ENCODE measurements at places on chromosomes 11 and 22.
A peak's percentile ranks its signal among the peaks of the same experiment; 100 is the strongest.

- peak; percentile 78 for DNase-seq
These were observed 59.5 kb downstream of the FAM168A start for GRCh38 chr11:73538381-73538872.

GRCh38 chr22:45905924-45906865, 70.8 kb downstream of the WNT7B start:
- DNase-seq, result no peak

DNA sequence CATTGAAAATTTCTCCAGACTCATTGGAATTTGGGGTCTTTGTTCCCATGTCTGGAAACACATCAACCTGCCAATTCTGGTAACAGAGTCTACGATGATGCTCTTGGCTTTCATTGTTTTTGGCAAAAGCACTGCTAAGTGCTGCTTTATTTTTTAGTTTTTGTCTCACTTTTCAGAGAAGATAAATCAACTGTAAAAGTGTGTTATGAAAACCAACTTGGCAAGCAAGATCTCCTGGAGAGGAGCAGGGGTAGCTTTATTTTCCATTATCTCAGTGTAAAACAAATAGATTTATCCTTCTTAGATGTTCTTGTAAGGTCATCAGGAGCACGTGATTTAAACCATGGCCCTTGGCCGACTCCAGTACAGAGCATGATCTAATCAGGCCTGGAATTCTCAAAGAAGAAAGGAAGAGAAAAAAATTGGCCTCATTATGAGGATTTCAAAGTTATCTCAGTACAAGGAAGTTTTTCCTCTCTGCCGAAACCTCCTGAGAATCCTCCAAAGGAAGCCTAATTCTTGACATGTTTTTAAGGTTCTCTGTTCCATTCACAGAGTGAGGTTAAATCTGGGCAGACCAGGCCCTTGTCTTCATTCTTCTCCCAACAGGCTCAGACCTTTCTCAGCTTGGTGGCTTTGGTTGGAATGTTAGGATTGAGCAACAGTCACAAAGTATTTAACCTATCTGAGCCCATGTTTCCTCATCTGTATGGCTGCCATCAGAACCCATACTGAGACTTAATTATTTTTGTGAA, 16.4 kb upstream of the PAMR1 start:
- DNase-seq, result no peak

DNA sequence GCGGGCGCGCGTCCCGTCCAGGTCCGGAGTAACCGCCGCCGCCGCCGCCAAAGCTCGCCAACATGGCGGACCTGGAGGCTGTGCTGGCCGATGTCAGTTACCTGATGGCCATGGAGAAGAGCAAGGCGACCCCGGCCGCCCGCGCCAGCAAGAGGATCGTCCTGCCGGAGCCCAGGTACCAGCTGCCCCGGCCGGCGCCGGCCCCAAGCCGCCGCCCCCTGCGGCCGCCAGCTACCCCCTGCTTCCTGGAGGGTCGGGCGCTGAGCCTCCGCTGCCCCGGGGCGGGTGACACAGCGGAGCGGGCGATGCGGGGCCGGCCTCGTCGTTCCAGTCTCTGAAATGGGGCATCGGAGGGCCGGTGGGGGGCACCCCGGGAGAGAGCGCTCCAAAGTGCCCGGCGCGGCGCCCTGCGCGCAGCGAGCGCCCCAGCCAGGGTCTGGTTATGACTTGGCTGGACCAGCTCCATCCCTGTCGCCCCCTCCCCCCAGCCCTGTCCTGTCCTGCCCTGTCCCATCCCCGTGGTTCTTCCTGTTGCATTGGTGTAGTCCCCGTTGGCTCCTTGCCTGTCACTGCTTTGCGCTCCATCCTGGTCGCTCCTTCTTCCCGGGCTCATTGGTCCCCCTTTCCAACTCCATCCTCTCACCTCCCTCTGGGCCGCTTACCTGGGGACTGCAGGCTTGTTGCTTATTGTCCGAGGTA, 653 bp downstream of the GRK3 start:
- peak; percentile 79 for DNase-seq

DNA sequence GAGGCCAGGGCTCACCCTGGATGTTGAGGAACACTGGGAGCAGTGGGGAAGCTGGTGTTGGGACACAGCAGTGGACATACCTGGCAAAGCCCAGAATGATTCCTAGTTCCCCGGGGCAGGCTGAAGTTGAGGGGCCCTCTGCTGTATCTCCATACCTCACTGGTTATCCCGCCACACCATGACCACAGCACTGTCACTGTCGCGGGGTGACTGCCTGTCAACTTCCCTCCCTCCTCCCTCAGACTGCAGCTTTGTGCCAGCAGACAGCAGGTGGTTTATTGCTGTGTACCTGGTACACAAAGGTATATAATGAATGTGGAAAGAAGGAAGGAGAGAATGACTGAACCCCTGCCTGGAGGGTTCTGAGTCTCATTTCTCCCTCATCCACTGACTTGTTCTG, 318.7 kb downstream of the TMEM135 start:
- no peak for DNase-seq

DNA sequence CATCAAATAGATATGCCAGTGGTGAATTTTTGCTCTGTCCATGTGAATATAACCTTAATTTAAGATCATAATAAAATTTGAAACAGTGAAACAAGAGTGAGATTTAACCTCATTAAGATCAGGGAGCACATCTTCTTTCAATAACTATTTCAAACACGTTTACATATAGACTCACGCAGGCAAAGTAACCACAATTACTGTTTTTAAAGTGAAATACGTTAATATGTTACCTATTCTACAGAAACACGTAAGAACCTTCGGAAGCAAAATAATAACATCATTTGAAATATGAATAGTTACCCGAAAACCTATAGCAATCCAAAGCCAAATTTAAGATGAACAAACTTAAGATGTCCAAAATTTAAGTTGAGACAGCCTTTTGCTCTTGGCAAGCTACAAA, 136.2 kb upstream of the ZC3H12C start:
- no peak for DNase-seq

- DNase-seq, result no peak
These were observed 161.4 kb downstream of the METTL15 start for GRCh38 chr11:28269586-28269985.

GRCh38 chr22:40519284-40519947, 117.1 kb downstream of the MRTFA start:
- peak; percentile 70 for DNase-seq

GRCh38 chr22:22376352-22376706, 131.7 kb downstream of the VPREB1 start:
- DNase-seq, result no peak

- DNase-seq, result no peak
These were observed 10.5 kb upstream of the USP28 start for GRCh38 chr11:113885897-113886296.

- no peak for DNase-seq
These were observed 191.8 kb upstream of the E2F8 start for GRCh38 chr11:19432370-19433061.

- DNase-seq, result no peak
These were observed 37.3 kb upstream of the CXCR5 start for GRCh38 chr11:118846181-118846935.

DNA sequence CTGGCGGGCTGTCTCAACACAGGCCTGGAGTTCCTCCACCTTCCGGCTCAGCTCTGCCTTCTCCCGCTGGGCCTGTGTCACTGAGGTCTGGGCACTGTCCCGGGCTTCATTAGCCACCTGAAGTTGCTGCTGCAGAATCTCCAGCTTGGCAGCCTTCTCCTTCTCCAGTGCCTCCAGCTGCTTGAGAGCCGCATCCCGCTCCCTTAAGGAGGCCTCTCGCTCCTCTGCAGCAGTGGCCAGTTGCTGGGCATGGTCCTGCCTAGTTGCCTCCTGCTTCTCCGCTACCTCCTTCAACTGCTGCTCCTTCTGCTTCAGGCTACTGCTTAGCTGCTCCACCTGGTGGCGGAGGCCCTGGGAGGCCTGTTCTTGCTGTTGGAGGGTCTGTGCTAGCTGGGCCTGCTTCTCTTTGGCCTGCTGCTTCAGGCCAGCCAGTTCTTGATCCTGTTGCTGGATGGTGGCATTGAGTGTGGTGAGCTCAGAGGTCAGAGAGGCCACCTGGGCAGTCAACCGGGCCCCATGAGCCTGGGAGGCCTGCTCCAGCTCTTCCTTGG, 16.9 kb downstream of the IL18BP start:
- peak; percentile 68 for DNase-seq

- no peak for DNase-seq
These were observed 95.3 kb downstream of the NTM start for GRCh38 chr11:131465746-131466145.

DNA sequence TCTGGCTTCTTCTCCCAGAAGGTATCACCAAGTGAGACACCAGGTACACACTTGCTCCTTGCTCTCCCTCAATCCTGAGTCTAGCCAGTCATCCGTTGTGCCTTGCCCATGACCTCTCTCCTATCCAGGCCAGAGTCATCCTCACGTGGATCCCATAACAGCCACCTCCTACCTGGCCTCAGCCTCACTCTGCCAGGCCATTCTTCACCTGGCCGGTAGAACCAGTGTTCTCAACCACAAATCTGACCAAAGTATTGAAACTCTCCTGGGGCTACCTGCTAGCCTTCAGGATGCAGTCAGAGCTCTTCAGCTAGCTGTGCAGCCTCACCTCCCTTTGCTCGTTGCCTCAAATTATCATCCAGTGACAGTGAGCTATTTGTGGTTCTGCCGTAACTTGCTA, 37.7 kb downstream of the CHRDL2 start:
- no peak for DNase-seq

DNA sequence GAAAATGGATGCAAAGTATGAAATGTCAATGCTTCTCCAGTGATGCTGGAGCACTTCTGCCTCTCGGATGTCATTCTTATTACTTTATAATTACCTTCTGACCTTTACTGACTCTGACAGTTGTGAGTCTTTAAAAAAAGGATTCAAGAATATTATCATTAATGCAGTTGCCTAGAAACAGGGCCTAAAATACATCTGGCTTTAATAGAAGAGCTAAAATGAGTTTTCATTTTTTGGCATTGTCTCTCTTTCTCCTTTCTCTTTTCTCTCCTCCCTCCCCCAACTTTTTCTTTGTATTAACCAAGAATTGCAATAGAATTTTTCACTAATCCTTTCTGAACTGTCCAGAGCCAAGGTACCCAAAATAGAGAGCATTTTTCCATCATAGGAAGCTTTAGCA, 45.9 kb downstream of the FDX1 start:
- no peak for DNase-seq

DNA sequence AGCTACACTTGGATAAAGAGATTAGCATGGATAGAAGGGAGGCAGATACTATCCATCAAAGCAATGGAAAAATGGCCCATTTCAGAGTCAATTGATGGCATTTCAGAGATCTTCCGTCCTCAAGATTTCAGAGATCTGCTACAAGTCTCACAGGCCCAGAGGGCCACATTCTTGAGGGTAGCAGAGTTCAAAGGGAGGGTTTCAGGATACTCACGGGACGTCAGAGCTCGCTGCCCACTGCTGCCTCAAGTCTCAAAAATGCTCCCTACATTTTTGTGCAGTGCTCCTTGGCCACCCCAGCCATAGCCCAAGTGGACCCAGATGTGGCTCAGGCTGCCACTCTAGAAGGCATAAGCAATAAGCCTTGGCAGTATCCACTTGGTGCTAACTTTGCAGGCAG, 24.9 kb downstream of the RTL6 start:
- no peak for DNase-seq

DNA sequence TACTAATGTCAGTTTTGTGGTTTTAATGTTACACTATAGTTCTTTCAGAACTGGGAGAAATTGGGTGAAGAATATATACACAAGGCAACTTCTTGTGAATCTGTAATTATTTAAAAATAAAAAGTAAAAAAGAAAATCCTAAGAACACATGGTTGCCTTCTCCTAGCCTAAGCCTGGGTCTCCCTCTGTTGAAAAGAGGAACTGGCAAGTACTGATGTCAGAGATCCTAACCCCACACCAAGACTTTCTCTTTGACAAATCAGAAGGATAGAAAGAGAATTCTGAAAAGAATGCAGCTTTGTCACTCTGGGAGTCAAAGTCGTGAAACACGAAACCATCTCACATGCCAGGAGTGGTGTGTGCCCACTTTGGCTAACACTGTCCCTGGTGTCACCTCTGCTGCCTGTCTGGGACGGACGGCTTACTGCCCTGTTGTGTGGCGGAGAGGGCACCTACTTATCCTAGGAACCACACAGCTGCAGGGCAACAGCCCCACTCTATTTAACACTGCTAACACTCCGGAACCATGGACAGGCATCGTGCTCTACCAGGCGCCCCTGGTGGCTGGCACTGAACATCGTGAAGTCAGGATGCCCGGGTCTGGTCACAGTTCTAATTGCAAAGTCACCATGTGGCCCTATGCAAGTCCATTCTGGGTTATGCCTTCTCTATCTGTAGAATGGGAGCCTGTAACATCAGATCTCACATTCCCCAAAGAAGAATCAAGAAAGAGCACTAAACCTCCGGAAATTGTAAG, 108.7 kb upstream of the CD82 start:
- no peak for DNase-seq

- DNase-seq, result no peak
These were observed 58.2 kb downstream of the WNT7B start for GRCh38 chr22:45918459-45919370.

DNA sequence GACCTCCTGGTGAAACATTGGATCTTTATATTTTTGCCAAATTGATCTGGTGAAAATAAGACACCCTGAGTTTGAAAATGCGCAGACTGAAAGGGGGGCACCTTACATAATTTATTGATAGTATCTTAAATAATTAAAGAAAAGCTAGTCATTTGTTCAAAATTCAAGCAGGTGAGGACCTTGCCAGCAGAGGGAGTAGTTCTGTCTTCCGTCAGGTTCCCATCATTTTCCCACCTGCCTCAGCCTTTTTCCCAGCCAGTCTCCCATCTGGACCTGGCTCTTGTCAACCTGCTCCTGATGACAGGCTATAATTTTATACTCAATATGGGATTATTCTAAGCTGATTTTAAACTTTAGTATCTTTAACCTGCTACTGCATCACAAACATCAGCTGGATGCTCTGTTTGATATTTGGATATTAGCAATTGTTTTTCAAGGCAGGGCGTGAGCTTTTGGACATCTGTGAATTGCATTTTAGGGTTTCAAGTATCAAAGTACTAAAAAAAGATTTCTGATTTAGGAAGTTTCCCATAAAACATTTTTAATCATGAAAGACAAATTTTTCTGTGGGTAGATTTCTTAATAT, 132.0 kb downstream of the ELP4 start:
- no peak for DNase-seq

- no peak for DNase-seq
These were observed 720.0 kb upstream of the CNTN5 start for GRCh38 chr11:98300719-98301118.

- no peak for DNase-seq
These were observed 41.8 kb downstream of the TMPRSS5 start for GRCh38 chr11:113664069-113664980.

DNA sequence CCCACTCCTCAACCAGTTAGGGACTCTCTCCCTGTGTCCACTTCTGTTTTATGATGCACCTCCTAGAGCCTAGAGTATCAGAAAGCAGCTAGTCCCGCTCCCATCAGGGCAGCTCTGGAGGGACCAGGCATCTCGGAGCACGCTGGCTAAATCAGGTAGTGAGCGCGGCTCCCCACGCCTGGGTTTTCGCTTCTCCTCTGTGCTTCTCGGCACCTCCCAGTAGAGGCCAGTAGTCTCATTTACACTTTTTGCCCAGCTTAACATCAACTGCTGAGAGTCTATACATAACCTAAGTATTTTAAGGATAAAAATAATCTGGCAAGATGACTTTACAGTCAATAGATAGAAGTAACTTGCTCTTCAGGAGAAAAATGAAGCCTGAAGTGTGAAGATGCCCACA, 473.8 kb downstream of the OPCML start:
- no peak for DNase-seq

- peak; percentile 89 for DNase-seq
These were observed 22.4 kb upstream of the MYH9 start for GRCh38 chr22:36409911-36410756.

GRCh38 chr11:121163658-121164308, 62.7 kb downstream of the TECTA start:
- peak; percentile 51 for DNase-seq

- no peak for DNase-seq
These were observed 12.1 kb downstream of the MMP7 start for GRCh38 chr11:102518296-102519094.

All from activated CD4-positive, alpha-beta T cell treated with anti-CD3 and anti-CD28 coated beads, Interleukin-2, amount 10 ng/mL, durations not matched to agents 24 days and 14 days (primary cell).